Activated T-cell treated with anti-CD3 and anti-CD28 coated beads for 4 hours (primary cell): ENCODE measurements at places on chromosomes 2 and 18.

GRCh38 chr2:25378731-25379490 lies 37.2 kb upstream of the DNMT3A start:
- DNase-seq = no peak

- no peak for DNase-seq
Measured at GRCh38 chr2:10101491-10101890, 21.0 kb upstream of the RRM2 start.

DNA sequence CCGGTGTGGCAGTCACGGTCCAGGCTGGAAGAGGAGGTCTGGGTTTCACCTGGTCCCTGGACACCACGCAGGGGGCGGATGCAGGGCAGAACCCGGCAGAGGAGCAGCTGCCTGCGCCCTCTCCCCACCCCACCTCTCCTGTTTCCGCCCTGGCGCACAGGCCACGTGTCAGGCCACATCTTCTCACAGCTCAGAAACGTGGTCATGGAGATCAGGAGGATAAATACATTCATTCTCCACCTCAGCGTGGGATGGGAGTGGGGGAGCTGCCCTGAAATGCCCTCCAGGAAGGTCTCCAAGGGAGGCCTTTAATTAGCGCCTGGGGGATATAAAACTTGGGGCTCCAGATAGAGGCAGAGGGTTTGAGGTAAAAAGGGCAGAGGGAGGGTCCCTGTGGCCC lies 142.0 kb downstream of the KCTD1 start:
- DNase-seq = no peak

GRCh38 chr2:10831400-10831985 lies 18.9 kb upstream of the PDIA6 start:
- no peak for DNase-seq

- no peak for DNase-seq
Measured at GRCh38 chr2:223032187-223033142, 19.5 kb upstream of the KCNE4 start.
